Frontal cortex (tissue), 4 donors: ENCODE measurements at places on chromosomes 5 and 9.

DNA sequence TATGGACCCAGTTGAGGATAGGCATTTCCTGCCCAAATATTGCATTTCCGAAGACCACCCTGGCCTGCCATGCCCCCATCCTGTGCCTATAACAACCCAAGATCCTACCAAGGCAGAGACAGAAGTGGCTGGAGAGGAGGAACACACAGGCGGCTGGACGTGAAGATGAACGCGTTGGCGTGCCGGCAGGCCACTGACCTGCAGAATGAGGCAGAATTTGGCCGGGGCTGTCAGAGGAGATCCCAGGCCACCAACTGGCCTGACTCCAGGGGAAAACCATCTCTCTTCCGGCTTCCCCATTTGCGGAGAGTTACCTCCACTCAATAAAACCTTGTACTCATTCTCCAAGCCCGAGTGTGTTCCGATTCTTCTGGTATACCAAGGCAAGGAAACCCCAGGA lies 1507.5 kb downstream of the EFNA5 start:
- DNase-seq, result no peak

GRCh38 chr9:93586290-93587057 lies 10.1 kb downstream of the PHF2 start:
- DNase-seq, result no peak

DNA sequence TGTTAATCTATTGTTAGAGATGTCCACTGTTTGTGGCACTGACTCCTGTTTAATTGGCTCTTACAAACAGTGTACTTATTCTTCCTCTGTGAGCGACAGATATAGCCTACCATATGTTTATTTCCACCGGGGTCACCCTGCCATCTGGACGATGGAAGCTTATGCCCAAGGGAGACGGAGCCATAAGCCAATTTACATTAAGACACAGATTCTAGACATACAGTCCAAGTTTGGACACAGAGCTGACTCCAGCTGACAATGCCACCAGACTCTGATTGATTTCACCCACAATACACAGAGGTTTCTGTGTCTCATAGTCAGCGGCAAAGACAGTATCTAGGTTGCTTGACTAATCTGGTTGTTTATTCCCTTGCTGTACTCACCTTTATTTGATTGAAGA lies 198.9 kb downstream of the ENC1 start:
- no peak for DNase-seq

DNA sequence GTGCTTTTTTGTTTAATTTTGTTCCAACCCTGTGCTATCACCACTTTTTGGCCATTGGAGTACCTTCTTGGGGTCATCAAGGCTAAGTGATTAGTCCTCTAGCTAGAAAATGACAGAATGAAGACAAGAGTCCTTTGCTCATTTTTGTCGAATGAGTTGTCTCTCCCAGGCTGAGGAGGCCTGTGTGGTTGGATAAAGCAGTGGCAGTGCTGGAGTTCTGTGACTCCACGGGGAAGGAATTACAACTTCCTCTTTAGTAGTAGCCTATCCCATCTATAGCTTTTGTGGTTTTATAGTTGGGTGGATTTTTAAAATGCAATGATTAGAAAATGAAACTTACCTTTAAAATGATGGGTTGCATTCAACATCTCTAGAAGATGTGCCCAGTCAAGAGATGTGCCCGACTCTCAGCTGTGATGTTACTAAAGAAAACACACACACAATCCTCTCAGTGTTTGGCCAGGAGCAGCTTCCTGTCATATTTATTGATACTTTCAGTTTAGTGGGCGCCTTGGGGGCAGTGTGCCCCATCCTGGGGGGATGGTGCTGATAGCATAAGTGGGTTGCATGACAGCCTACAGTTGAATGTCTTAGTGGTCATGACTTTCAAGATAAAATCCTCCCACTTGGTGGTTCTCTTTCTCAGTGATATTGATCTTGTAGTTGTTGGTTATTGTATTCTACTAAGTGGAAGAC lies 11.9 kb downstream of the OTULINL start:
- DNase-seq, result no peak

DNA sequence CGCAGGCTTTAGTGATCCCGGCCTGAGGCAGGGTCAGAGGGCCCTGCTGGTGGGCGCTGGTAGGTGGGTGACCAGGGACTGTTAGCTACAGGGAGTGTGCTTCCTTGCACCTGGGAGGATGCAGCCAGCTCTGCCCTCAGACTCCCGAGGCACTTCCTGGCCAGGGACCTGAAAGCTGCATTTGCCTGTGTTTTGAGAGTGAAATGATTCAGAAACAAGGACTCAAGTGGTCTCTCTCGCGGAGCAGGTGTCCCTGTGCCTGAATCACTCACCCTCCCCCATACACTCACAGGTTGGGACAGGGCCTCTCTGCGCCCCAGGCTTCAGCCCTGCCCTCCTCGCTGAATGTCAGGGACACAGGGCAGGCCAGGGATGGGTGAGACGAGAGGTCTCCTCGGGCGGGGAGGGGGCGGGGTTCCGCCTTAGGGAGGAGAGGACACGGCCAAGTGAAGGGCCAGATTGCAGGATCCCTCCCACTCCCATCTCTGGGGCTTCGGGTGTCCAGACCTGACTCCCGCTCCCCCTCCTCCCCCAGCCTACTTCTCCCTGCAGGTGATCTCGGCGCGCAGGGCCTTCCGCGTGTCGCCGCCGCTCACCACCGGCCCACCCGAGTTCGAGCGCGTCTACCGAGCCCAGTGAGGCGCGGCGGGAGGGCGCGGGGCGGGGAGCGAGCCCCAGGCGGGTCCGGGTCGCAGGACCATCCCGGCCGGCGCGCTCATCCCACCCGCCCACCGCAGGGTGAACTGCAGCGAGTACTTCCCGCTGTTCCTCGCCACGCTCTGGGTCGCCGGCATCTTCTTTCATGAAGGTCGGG lies 1.5 kb downstream of the LTC4S start:
- DNase-seq, result no peak

DNA sequence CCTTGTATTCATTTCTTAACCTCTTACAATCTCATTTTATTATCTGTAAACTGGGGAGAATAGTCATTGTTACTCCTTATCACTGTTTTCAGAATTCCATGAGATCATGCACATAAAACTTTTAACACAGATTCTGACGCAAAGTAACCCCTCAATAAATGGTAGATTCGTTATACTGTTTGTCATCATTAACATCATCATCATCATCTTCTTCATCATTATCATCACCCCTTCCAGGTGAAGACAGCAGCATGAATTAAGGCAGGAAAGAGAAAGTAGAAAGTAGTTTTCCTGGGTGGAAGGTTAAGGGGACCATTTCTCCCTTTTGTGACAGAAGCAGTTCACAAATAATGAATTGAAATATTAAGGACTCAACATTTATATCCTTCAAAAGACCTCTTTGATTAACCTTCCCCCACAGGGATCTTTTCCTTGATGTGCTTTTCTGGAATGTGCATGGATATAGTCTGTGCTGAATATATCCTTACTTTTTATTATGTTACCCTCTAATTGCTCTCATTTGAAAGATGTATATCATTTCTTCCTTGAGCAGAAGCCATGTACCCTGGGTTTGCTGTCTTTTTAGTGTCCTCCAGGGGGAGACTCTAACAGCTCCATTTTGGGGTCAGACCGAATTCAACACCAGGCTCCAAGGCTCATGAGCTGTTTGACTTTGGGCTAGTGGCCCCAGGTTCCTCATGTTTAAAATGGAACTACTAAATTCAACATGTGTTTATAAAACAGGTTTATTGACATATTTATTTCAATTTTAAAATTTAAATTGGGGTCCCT lies 1029.9 kb upstream of the WWC1 start:
- no peak for DNase-seq
